Renal cortex interstitium (tissue), 15 donors: ENCODE measurements at places on chromosomes 5 and 9. TPM values are rescaled to one million over a fixed set of nuclear protein-coding genes. Genes with fewer than 3 reads are reported as not detected.

Gene GPR151
- not detected for polyA plus RNA-seq

Gene CBY3
- polyA plus RNA-seq = 0.55 TPM

Gene PCDHB13
- polyA plus RNA-seq = 7.9 TPM

Gene TMED7
- 96.7 TPM for polyA plus RNA-seq

Gene TRAF1
- polyA plus RNA-seq = 5.6 TPM

Gene CMBL
- 41.2 TPM for polyA plus RNA-seq

Gene ACTBL2
- not detected for polyA plus RNA-seq

Gene CCNO
- 3.8 TPM for polyA plus RNA-seq

Gene SLCO6A1
- not detected for polyA plus RNA-seq

Gene CNTNAP3B
- 13.2 TPM for polyA plus RNA-seq

Gene F12
- polyA plus RNA-seq = 25.2 TPM

Gene AGXT2
- polyA plus RNA-seq = 62.0 TPM

Gene SARDH
- 13.3 TPM for polyA plus RNA-seq

Gene HSD17B4
- polyA plus RNA-seq = 216 TPM

Gene LURAP1L
- 20.0 TPM for polyA plus RNA-seq

Gene FOXD4L4
- polyA plus RNA-seq = 0.12 TPM

Gene SEMA4D
- 49.1 TPM for polyA plus RNA-seq

DNA sequence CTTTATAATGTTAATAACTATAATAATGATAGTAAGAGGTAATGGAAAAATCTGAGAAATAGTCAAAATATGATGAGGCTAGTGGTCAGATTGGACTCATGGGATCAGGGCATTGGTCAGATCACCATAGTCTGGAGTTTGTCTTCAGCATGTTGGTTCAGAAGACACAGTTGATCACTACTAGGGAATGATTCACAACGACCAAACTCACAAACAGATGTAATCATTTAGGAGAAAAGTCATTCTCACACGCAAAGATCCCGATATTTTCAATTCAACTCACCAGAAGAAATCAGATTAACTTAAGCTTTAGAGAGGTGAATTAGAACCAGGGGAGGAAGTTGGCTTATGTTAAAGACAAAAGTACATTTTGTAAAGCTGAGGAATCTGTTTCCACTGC is 131.8 kb downstream of the LURAP1L start:
- no peak for DNase-seq

GRCh38 chr9:124264823-124265233 is 7.1 kb downstream of the NEK6 start:
- DNase-seq = no peak

GRCh38 chr5:3100921-3101551 is 349.6 kb upstream of the IRX2 start:
- no peak for DNase-seq

GRCh38 chr5:139749242-139749641 is 46.4 kb upstream of the PSD2 start:
- no peak for DNase-seq

- DNase-seq = no peak
Measured at GRCh38 chr5:59040804-59041201, 457.9 kb downstream of the RAB3C start.

GRCh38 chr9:97604901-97605645 is 28.1 kb downstream of the TSTD2 start:
- no peak for DNase-seq

- DNase-seq = peak; percentile 70
Measured at GRCh38 chr9:98974994-98975712, 31.4 kb downstream of the COL15A1 start.

GRCh38 chr5:135106610-135107471 is 72.8 kb upstream of the PITX1 start:
- DNase-seq = no peak

DNA sequence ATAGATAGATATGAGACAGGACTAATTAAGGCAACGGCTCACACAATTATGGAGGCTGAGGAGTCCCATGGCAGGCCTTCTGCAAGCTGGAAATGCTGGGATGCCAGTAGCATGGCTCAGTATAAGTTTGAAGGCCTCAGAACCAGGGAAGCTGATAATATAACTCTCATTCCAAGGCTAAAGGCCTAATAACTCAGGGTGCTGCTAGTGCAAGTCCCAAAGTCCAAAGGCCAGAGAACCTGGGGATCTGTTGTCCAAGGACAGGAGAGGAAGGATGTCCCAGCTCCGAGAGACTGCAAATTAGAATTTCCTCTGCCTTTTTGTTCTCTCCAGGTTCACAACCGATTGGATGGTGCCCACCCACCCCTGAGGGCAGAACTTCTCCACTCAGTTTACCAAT is 114.5 kb downstream of the SV2C start:
- DNase-seq = no peak

DNA sequence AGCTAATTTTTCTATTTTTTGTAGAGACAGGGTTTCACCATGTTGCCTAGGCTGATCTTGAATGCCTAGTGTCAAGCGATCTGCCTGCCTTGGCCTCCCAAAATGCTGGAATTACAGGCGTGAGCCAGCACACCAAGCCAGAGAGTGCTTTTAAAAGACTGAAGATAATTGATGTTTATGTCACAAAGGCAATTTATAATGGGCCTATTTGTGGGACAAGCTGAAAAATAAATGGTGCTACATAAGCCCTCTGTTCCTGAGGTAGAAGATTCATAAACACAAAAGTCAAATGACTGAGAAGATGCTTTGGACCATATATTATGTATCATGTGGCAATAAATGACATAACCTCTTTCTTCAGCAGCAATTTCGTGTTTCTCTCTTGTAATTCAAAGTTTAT is 329.6 kb downstream of the GABRB2 start:
- DNase-seq = no peak

GRCh38 chr9:35616681-35617459 is 1.3 kb downstream of the CD72 start:
- no peak for DNase-seq

- no peak for DNase-seq
Measured at GRCh38 chr5:10524376-10525123, 39.3 kb upstream of the ANKRD33B start.

- DNase-seq = no peak
Measured at GRCh38 chr9:126151031-126151685, 175.5 kb upstream of the MVB12B start.

- no peak for DNase-seq
Measured at GRCh38 chr5:136080113-136080482, 51.3 kb downstream of the TGFBI start.

DNA sequence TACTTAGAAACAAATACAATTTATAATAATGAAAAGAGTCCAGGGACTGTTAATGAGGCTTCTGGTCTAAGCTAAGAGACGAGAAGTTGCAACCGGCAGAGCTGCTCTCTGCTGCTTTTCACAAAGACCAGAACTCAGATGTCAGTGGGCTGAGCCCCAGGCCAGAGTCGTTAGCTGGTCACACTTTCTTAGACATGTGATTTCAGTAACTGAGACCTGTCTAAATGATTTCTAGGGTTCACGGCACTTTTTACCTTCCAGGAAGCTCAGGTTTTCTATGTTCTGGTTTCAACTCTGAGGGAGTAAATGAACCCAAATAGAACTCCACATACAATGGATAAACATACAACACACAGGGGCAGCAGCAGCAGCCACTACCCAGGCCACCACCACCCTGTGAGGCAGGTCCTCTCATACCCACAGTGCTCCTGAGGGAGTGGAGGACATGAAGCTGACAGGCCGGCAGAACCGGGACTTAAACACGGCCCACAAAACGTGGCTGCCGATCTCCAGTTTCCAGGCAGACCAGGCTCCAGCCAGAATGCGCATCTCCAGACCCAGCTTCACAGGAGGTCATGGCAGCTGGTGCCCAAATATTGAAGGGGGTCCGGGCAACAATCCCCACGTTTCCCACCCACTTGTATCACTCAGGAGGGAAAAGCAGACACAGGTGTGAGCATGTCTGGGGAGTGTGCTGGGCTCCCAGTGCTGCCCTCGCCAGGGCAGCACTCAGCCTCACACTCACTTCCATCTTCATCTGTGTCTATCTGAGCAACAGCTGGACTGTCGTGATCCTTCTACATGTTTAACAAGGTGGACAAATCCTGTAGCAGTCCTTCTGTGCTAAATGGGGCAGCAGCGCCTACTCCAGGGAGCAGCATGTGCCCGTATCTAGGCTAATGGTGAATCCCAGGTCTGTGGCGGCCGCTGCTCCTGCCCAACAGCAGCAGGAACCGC is 38.8 kb downstream of the IARS1 start:
- peak; percentile 48 for DNase-seq

DNA sequence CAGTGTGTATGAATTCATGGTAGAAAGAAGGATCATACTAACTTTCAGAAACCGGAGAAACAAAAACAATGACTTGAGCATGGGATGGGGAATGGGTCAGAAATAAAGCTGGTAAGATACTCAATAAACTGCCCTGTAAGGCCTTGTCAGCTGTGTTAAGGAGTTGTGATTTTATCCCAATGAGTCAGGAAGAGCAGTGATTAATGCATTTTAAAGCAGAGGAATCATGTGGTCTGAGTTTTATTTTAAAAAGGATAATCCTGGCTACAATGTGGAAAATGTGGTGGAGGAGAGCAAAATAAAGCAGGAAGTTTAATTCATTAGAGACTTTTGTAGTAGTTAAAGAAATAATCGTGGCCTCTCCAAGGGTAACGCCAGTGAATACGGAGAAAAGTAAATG is 28.7 kb downstream of the DHX29 start:
- DNase-seq = no peak

- DNase-seq = no peak
Measured at GRCh38 chr5:119031905-119032304, 39.0 kb upstream of the DMXL1 start.

- no peak for DNase-seq
Measured at GRCh38 chr9:70802758-70803436, 318.5 kb downstream of the TRPM3 start.

- no peak for DNase-seq
Measured at GRCh38 chr5:150559701-150560100, 51.8 kb downstream of the NDST1 start.

- no peak for DNase-seq
Measured at GRCh38 chr5:146399481-146399880, 47.7 kb upstream of the TCERG1 start.

GRCh38 chr5:159184858-159185381 is 24.4 kb downstream of the RNF145 start:
- DNase-seq = no peak

DNA sequence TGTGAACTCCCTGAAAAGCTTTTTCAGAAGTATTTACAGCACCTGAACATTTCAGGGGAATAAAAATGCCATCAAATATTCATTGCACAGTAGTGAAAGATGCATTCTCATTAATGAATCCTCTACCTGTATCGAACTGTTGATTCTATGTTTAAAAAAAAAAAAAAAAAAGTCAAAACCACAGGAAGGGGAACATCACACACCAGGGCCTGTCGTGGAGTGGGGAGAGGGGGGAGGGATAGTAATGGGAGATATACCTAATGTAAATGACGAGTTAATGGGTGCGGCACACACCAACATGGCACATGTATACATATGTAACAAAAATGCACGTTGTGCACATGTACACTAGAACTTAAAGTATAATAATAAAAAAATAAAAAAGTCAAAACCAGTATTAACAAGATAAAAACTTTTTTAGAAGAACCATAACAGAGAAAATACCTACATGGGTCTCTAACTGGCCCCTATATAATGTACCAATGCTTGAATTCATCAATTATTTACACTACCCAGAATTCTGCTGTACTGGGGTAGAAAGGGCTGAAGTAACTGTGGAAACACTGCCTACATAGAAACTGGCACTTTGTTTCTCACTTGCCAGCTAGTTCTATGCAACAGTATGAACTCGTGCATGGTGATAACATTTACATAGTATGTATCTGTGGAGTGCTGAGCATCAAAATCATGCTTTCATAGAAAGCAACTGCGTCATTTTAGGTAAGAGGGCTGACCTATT is 48.9 kb downstream of the GNAQ start:
- no peak for DNase-seq

DNA sequence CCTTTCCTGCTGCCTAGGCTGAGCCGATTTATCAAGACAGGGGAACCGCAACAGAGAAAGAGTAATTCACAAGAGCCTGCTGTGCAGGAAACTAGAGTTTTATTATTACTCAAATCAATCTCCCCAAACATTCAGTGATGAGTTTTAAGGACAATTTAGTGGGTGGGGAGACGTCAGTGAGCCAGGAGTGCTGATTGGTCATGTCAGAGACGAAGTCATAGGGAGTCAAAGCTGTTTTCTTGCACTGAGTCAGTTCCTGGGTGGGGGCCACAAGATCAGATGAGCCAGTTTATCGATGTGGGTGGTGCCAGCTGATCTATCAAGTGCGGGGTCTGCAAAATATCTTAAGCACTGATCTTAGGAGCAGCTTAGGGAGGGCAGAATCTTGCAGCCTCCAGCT is 19.0 kb downstream of the SNX24 start:
- no peak for DNase-seq

- no peak for DNase-seq
Measured at GRCh38 chr5:151048526-151048925, 28.1 kb downstream of the GPX3 start.

- no peak for DNase-seq
Measured at GRCh38 chr9:110206389-110206788, 1.6 kb downstream of the C9orf152 start.

- no peak for DNase-seq
Measured at GRCh38 chr9:27528886-27529315, 713 bp downstream of the MOB3B start.

DNA sequence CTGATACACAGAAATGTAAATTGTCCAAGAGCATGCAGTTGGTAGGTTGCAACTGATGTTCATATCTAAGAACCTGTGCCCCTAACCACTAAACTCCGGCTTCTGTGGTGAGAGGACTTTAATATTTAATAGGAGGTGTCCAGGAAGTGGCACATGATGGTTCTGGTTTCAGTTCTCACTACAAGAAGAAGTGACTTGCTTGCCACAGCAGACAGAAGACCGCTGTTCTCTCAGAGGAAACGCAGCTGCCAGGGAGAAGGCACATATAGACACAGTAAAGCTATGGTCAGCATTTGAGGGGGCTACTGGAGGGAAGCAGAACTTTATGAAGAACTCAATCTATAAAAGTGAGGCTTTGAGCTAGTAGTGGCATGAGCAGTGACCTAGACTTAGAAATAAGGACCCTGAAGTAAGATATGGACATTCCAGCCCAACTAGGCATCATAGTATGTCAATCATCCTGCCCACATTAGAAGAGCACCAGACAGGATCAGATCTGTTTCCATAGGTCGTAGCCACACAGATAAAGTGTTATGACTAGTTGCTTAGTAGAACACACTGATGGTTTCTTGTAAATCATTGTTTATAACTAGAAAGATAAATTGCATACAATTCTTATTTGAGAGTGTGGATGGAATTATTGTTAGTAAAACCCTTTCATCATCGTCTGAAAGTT is 36.4 kb upstream of the DAB2 start:
- no peak for DNase-seq

- no peak for DNase-seq
Measured at GRCh38 chr9:71859939-71860338, 51.1 kb downstream of the ABHD17B start.

GRCh38 chr5:38069360-38069759 is 189.0 kb upstream of the EGFLAM start:
- no peak for DNase-seq

- no peak for DNase-seq
Measured at GRCh38 chr5:148381906-148382305, 1.9 kb upstream of the FBXO38 start.

- DNase-seq = no peak
Measured at GRCh38 chr5:40568548-40568947, 111.2 kb upstream of the PTGER4 start.

- no peak for DNase-seq
Measured at GRCh38 chr5:145130996-145131395, 704.1 kb downstream of the PRELID2 start.

- DNase-seq = no peak
Measured at GRCh38 chr5:173781816-173782670, 106.1 kb upstream of the CPEB4 start.
